ENCODE measurements at places on chromosomes 2 and 18. TPM values are rescaled to one million over a fixed set of nuclear protein-coding genes. Genes with fewer than 3 reads are reported as not detected.

DNA sequence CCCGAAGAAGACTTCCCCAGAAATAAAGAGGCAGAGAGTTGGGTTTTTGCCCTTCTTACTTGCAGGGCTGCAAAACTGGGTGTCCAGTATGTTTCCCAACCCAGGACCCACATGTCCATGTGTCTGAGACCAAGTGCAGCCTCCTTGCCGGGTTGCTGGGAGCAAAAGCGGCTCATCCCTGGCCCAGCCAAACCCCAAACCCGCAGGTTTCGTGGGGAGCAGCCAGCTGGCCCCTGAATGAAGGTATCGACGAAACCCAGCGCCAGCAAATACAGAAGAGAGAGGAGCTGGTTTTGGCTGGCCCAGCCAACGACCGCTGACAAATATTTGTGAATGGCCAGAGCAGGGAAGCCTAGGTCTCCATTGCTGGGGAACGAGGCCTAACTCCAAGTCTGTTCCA is 197.1 kb downstream of the SMAD7 start:
- peaks cover 13% of the 10 kb centered on the region for H3K36me3 ChIP-seq
- DNase-seq: no peak
- H3K4me3 ChIP-seq: no peak overlapping the region
- H3K4me1 ChIP-seq: peaks cover 39% of the 10 kb centered on the region
- H3K27me3 ChIP-seq: no peaks in the 10 kb centered on the region

DNA sequence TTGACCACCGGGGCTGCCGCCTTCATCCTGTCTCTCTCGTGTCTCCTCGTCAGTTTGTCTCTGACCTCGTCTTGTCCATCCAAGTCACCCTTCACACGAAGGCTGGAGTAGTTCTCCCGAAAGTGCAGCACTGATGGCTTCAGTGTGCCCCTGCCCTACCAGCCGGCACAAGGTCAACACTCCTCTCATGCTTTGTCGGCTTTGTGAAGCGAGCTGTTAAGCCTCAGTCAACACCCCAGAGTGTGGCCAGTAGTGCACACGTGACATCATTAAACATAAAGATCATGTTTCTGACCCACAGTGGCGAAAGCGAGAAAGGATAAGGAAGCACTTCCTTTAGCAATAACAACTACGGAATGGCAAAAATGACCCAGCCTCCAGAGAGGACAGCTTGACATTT is 23.2 kb downstream of the ACKR3 start:
- no peaks in the 10 kb centered on the region for H3K36me3 ChIP-seq
- DNase-seq: no peak
- H3K27ac ChIP-seq: no peak overlapping the region
- H3K4me3 ChIP-seq: no peak overlapping the region
- no peaks in the 10 kb centered on the region for H3K4me1 ChIP-seq

The LYG2 gene
- total RNA-seq: not detected

The PSMA8 gene
- not detected for total RNA-seq

DNA sequence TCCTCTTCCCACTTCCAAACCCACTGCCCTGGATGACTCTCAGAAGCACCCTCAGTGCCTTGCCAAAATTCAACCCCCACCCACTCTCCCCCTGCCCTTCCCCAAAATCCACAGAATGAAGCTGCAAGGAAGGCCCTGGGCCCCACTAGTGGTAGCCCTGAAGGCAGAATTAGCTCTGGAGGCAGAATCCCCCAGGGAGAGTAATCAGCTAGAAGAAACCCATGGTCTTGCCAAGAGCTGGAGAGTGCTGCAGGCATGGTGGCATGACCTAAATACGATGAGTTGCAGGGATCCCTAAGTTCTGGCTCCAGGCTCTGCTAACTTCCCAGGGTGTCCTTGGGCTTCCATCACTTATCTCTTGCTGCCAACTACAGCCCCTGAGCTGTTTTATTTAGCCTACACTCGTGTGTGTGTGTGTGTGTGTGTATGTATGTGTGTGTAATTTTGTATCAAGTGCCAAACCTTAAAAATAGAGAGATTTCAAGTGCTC is 7.9 kb downstream of the GAD1 start:
- no peak for DNase-seq
- no peak overlapping the region for H3K4me3 ChIP-seq
- H3K4me1 ChIP-seq: peaks cover 23% of the 10 kb centered on the region
- H3K27me3 ChIP-seq: peaks cover 71% of the 10 kb centered on the region

The NT5DC4 gene
- total RNA-seq: not detected

The ANKRD23 gene
- total RNA-seq: 8.7 TPM

The SERPINB3 gene
- not detected for total RNA-seq

GRCh38 chr2:167607211-167607610 is 640.2 kb downstream of the STK39 start:
- no peaks in the 10 kb centered on the region for H3K27me3 ChIP-seq
- no peaks in the 10 kb centered on the region for H3K36me3 ChIP-seq
- H3K4me1 ChIP-seq: no peaks in the 10 kb centered on the region
- DNase-seq: no peak
- H3K27ac ChIP-seq: no peak overlapping the region
- H3K4me3 ChIP-seq: no peak overlapping the region

GRCh38 chr18:12867441-12868123 is 16.5 kb downstream of the PTPN2 start:
- H3K27me3 ChIP-seq: no peaks in the 10 kb centered on the region
- H3K36me3 ChIP-seq: no peaks in the 10 kb centered on the region
- H3K4me1 ChIP-seq: peaks cover 13% of the 10 kb centered on the region
- no peak overlapping the region for H3K4me3 ChIP-seq
- no peak overlapping the region for H3K27ac ChIP-seq
- no peak for DNase-seq

- H3K4me3 ChIP-seq: no peak overlapping the region
- no peaks in the 10 kb centered on the region for H3K27me3 ChIP-seq
- no peak overlapping the region for H3K27ac ChIP-seq
- no peak for DNase-seq
These were observed 225.2 kb upstream of the SPOPL start for GRCh38 chr2:138276339-138276738.

DNA sequence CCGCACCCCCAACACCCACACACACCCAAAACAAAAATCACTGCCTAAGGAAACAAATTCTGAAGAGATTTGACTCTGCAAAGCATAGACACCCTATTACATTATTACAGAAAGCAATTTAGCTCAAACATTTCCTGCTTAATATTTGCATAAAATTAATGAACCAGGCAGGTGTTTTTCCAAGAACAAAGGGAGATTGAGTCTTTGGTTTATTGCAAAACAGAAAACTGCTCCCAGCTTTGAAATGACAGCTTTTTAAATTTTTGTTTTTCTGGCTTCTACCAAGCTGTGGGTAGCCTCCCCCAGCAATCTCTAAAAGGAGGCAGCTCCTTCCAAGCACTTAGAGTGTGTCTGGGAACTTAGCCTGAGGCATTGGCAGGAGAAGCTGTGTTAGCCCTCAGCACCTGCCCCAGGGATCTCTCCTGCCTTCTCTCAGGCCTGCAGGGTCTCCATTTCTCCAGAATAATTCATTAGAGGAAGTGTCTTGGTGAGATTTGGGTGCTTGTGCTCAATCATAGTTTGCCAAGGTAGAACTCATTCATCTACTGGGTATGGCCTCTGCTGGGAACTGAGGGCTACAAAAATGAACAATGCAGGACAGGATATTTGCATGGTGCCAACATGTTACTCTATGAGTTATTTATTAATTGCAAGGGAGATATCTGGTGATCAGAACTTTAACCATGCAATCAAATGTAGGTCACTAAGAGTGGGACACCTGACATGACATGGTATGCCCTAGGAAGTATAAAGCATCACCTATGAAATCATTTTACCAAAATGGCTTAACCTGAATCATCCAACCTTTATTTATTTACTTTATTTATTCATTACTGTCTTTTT is 58.7 kb downstream of the B3GNT2 start:
- DNase-seq: no peak
- H3K36me3 ChIP-seq: no peaks in the 10 kb centered on the region
- no peaks in the 10 kb centered on the region for H3K27me3 ChIP-seq
- no peak overlapping the region for H3K27ac ChIP-seq
